Gastroesophageal sphincter (tissue), 4 donors: ENCODE measurements at places on chromosomes 16 and 17.

DNA sequence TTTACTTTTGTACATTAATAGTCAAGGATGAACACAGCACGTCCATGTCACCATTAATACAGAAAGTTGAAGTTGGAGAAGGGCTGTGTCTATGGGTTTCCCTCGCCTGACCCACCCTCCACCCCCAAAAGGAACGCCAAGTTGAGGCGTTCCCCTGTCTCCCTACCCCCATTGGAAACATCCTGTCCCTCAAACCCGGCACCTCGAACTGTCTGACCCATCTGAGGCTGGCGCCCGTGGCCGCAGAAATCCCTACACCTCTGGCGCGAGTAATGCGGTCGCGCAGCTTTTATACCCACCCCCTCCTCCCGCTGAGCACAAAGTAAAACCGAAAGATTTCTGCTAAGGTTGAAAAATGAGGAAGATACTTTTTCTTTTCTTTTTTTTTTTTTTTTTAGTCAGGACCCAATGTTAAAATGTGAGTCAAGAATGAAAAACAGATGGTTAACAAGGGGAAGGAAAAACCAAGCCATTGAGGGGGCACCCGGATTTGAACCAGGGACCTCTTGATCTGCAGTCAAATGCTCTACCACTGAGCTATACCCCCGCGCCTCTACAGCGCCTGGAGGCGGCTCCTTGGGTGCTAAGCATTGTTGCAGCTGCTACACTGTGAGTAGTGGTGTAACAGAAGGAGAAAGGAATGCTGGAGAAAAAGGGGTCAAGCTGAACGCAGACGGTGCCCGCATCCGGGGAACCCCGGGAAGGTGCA lies 887 bp upstream of the LASP1 start:
- peak; percentile 81 for ATAC-seq

DNA sequence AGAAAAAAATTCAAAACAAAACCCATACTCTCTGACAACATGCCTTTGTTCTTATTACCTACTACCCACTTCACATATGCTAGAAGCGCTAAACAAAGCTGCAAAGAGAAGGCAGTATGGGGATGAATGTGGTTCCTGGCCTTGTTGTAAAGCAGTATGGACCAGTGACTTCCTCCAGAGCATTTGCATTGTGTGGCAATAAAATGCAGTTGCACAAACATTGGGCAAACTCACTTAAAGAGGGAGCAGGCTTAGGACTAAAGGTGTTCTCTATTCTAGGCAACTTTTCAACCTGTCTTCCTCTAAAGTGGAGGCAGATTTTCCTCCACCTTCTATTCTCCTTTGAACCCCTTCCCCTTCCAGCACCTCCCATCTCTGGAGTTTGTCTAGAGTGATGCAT lies 17.1 kb downstream of the TMIGD1 start:
- no peak for ATAC-seq

DNA sequence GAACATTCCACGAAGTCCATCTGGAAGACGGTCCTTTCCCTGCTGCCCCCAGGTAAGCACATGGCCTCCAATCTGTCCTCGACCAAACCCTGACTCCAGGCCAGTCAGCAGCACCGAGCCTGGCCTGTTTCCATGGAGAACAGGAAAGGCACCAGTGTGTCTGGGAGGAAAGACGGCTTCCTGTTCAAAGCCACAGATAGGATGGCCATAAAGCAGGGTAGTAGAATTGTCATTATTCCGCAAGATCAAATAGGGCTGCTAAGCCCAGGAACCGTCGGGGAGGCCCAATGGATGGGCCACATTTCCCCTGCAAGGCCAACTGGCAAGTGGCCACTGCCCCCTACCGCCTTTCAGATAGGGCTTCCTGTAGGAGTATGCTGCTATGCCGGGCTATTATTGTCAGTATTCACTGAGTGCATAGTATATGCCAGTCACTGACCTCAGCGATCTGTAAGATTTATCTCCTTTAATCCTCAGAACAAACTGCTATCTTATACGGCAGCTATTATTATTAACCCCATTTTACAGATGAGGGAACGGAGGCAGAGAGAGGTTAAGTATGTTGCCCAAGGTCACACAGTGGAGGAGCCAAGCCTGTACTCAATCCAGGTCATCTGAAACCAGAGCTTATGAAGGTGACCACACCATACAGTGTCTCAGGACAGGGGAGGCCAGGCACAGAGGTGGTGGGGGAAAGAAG lies 23.0 kb upstream of the PLCG2 start:
- peak; percentile 54 for ATAC-seq

GRCh38 chr16:49469930-49470451 lies 96.4 kb downstream of the C16orf78 start:
- no peak for ATAC-seq

DNA sequence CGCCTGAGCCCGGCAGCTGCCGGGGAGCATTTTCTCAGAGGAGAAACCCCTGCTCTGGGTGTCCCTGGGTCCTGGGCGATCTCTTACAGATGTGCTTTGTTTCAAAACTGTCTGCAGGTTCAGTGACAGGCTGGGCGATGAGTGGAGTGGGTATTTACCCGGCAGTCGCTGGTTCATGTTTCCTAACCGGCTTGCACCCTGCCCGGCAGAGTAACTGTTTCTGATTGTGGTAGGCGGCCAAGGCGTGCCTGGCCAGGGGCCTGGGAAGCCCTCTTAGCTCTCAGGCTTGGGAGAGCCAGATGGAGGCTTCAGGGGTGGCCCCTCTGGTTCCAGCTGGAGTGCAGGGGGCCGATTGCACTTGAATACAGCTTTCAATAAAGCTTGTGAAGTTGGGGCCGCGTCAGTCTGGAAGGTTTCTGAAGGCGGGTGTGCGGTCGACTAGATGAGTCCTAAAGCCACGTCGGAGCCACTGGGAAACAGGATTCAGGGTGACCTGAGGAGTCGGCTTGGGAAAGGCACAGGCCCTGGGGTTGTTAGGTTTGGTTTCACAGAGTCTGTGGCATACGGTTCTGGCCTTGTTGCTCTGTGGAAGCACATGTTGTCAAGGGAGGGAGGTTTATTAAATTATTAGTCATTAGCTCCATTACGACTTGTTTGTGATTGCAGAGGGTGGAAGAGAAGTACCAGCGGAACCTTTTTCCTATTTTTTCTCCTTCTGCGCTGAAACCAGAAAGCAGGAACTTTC lies 1.4 kb downstream of the BAIAP2 start:
- ATAC-seq = no peak

DNA sequence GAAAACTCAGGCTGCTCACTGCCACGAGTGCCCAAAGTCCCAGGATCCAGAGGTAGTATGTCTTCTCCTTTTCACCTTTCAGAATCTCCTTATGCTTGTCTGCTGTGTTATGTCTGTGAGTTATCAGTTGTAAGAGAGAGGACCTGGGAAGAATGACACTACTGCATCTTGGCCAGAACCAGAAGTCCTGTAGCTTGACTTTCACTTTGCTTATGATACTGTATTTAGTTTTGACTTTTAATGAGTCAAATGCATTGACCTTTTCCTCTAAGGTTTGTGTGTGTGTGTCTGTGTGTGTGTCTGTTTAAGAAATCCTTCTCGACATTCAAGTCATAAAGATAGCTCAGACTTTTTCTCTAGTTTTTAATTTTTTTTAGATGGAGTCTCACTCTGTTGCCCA lies 43.4 kb downstream of the BMERB1 start:
- no peak for ATAC-seq

GRCh38 chr16:11698271-11698689 lies 30.0 kb downstream of the SNN start:
- no peak for ATAC-seq

GRCh38 chr16:3868556-3868955 lies 12.0 kb downstream of the CREBBP start:
- ATAC-seq = no peak

DNA sequence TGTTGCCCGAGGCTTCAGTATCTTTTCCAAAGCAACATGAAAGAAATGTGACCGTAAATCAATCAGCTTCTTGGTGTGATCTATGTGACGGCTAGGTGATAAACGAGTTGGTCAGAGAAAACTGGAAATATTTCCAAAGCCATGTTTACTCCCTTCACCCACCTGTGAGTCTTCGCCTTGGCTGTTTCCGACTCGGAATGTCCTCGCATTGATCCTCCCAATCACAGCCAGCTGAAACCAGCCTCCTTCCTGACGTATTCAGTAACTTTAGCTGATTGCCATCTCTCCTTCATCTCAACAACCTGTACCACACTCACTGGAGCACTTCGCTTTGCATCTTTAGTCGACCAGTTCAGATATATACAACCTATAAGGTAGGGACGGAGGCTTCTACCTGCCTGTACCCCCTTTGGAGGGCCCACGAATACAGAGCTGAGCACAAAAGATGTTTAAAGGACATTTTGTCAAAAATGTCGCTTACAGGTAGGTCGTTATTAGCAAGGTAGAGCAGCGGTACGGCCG lies 705 bp downstream of the KRABD2 start:
- ATAC-seq = no peak

DNA sequence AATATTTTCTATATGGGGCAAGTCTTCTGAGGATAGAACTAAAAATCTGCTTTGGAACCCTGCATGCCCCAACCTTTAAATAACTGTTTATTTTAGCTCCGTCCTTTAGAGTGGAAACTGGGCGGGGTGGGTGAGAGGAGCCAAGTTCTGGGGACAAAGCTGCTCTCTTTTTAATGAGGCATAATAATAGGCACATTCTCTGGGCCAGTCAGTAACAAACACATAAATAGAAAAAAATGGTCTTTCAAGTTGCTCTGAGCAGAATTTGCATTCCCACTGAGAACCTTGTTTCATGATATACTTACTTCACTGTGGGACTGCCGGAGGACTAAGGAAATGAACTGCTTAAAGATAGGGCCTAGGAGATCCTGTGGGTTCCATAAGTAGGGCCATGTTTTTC lies 51.5 kb downstream of the KNOP1 start:
- no peak for ATAC-seq

- no peak for ATAC-seq
These were observed 317.8 kb downstream of the CA10 start for GRCh38 chr17:51840688-51841087.

- ATAC-seq = peak; percentile 66
These were observed 23.3 kb downstream of the TBCD start for GRCh38 chr17:82775001-82775823.

- ATAC-seq = no peak
These were observed 28.4 kb upstream of the GLG1 start for GRCh38 chr16:74635303-74635702.

- ATAC-seq = no peak
These were observed 8.4 kb downstream of the PIMREG start for GRCh38 chr17:6452471-6453266.

DNA sequence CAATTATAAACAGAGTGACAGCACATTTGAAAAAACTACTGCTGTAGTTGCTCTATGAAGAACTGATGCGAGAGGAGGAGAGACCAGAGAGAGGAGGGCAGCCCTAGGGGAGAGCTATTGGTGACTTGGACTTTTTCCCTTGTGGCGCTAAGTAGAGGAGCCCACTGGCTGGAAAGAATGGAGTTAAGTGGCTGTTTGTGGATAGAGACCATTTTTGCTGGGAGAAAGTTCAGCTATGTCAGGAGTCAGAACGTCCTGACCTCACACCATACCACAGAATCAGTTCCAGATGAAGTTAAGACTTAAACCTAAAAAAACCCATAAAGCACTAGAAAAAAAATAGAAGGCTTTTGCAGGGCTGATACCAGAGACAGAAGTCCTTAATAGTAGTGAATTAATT lies 2.0 kb downstream of the POLR2A start:
- no peak for ATAC-seq

GRCh38 chr16:83310816-83311215 lies 497.0 kb upstream of the HSBP1 start:
- no peak for ATAC-seq

- ATAC-seq = peak; percentile 3
These were observed 183.5 kb downstream of the XYLT1 start for GRCh38 chr16:17287166-17287800.

DNA sequence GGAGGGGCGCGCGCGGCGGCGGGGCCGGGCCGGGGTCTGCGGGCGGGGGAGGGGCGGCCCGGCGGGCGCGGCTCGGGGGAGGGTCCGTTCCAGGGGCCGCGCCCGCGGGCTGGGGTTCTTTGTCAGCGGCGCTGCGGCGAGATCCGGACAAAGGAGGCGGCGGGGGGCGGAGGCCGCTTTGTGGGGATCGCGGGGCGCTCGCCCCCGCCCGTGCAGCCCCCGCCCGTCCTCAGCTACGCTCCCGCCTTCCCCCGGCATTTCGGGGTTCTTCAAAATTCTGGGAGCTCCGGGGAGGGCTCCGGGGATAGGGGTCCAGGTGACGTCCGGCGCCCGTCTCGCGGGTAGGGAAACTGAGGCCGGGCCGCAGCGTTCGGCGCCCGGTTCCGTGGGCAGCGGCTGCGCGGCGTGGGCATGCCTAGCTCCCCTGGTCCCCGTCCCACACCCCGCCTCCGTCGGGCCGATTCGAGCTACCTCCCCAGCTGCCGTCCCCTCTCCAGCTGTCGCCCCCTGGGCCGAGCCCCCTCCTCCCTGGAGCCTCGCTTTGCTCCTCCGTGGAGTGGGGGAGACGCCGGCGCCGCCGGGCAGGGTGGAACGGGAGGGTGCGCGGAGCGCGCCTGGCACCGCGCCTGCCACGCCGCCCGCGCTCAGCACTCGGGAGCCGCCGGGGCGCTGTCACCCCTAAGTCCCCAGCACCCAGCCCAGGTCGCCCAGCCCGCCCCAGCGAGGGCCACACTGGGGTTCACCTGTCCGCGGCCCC lies 546 bp downstream of the SNN start:
- peak; percentile 1 for ATAC-seq

DNA sequence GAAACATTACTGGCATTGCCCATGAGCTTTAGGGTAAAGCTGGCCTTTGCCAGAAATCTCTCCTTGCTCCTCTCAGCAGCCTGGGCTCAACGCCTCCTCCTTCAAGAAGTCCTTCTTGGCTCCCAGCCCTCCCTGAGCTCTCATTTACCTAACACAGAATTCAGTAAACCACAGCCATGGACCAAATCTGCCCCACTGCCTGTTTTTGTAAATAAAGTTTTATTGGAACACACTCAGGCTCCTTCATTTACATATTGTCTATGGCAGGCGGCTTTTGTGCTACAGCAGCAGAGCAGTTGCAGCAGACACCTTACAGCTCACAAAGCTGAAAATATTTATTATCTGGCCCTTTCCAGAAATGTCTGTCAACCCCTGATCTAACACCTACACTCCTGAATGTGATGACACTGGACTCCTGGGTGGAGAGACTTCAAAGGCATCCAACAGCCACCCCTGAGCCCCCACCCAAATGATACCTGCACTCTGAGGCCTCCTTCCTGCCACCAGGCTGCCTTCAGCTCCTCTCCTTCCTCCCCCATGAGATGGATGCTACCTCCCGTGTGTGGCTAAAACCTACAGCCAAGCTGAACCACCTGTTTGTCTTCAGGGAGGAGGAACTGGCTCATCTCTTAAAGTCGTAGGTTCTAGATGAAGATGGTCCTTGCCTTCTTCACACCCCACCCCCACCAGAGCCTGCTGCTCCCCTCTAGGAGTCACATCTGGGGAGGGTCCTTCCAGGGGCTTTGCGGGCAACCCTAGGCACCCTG lies 41.6 kb downstream of the PIMREG start:
- no peak for ATAC-seq
